NCI-H187 (cell line): ENCODE measurements at places on chromosomes 7 and 10.

DNA sequence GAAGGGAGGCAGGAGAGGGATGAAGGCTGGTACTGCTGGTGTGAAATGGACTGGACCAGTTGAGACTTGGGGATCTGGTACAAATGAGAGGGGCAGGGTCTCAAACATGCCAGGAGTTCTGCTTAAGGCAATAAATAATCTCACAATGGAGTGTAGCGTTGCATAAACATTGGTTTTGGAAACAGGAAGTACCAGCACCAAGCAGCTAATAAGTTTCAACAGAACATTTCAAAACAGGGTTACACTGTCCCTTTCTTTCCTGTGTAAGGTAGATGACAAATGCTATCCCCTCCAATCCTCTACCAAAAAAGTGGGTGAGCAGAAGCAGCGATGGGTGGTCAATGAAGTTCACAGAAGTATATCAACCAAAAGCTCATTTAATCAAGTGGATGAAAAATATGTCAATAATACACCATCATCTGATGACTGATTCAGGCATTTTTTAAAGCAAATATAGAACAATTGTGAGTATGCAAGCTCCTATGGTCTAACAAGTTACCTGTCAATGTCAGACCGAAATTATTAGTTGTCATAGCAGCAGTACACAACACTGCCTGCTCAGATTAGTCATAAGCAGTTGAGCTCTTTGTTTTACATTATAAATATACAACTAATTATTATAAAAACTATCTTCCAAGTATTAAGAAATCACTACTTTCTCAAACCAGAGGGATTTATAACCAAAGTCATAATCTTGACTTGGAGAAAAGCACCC is 220.0 kb downstream of the FAM107B start:
- DNase-seq, result no peak

DNA sequence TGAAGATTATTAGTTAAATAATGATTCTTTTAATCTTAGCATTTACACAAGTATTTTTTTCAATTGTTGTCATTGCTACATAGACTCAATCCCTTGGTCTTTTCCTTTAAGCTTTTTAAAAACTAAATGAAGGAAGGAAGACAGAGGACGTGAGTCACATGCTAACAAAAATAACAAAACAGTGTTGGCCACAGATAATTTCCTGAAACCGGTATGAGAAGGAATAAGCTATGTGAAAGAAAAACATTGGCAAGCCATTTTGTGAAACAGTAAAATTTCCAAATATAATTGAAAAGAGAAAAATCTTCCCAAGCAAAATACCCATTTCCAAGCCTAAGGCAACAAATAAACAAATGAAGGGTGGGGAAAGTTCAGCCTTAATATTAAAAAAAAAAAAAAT is 223.0 kb downstream of the AHR start:
- DNase-seq, result no peak

GRCh38 chr10:75021379-75022249 is 89.8 kb upstream of the SAMD8 start:
- no peak for DNase-seq

- no peak for DNase-seq
Measured at GRCh38 chr7:17038160-17038782, 156.5 kb upstream of the AGR3 start.

GRCh38 chr7:47539398-47540052 is 42.4 kb downstream of the TNS3 start:
- no peak for DNase-seq

DNA sequence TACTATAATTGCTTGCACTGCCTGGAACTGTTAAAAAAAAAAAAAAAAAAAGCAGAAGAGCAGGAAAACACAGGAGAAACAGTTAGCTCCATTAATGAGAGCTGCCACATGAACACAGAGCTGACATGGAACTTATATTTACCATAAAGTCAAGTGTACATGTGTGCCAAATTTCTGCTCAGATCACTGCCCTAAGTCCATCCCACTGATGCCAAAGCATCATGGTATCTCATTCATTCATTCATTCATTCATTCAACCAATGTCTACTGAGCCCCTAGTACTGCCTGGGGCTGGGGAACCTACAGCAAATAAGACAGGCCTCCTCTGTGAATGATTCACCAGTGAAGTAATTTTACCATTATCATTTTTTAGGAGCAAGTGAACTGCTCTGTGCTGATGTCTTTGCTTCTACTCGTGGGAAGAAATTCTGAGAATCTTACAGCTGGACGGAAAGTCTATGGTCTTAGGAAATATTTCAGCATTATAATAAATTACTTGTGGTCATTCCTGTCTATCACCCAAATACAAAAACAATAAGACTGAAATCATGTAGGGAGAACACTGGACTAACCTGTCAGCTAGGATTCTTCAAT is 58.8 kb upstream of the ABLIM1 start:
- no peak for DNase-seq

DNA sequence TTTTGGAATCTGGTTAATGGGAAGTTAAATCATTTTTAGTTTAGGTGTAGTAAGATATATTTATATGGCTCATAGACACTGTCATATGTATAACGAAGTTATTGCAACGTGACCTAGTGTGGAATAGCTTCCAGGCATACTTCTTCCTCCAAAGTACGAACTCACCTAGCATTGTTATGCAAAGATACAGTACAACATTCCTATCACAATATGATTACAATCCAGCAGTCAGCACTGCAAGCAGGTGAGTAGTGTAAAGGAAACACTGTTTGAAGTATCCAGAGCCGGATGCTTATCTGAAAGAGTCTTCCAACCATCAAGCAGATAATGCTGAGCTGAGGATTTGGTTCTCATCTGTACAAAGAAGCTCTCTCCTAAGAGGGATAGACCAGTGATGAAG is 754.4 kb upstream of the IGFBP3 start:
- DNase-seq, result no peak

DNA sequence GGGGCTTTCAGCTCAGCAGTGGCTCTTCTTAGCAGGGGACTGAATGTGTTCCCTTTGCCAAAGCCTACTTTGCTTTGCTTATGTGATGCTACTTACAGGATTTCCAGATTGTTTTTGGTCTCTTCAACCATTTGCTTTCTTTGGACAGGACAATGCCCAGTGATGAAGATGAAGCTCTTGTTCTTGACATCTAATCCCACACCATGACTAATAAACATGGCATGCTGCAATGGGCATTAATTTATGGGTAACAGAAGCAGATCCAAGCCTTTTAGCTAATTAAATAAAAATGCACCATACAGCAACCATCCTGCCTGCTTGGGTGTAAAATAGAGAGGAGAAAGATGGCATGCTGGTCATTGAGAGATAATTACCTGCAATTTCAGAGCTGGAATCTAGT is 175.5 kb upstream of the ITGB1 start:
- no peak for DNase-seq

DNA sequence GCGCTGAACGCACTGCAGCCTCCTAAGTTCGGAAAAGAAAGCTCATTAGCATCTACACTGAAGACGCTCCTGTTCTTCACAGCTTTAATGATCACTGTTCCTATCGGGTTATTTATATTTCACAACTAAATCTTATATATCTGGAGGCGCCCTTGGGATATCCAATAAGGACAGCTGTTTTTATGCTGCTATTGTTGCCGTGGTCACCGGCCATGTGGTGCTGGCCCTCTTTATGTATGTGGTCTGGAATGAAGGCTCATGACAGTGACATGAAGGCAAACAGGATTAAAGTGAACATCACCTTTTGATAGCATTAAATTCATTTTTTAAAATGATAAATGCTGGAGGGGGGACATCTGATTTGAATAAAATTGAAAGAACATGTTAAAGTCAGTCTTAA is 8.8 kb downstream of the BLVRA start:
- no peak for DNase-seq

DNA sequence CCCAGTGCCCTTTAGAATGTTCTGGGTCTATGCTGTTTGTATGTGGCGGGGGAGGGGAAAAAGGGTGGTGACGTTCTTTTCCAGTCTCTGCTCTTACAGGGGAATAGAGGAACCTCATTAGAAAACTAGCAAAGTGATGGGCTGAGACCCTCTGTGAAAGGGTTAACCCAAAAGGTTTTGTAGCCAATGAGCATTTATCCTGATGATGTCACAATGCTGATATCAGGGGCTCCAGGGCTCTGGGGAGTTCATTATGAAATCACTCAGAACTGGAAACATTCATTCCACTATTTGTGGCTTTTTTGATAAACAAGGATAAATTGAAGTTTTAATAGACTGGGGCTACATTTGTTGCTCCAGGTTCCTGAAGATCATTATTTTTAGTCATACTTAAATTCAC is 71.7 kb downstream of the ARID5B start:
- DNase-seq, result no peak

GRCh38 chr7:76430836-76431235 is 6.1 kb downstream of the ZP3 start:
- no peak for DNase-seq

DNA sequence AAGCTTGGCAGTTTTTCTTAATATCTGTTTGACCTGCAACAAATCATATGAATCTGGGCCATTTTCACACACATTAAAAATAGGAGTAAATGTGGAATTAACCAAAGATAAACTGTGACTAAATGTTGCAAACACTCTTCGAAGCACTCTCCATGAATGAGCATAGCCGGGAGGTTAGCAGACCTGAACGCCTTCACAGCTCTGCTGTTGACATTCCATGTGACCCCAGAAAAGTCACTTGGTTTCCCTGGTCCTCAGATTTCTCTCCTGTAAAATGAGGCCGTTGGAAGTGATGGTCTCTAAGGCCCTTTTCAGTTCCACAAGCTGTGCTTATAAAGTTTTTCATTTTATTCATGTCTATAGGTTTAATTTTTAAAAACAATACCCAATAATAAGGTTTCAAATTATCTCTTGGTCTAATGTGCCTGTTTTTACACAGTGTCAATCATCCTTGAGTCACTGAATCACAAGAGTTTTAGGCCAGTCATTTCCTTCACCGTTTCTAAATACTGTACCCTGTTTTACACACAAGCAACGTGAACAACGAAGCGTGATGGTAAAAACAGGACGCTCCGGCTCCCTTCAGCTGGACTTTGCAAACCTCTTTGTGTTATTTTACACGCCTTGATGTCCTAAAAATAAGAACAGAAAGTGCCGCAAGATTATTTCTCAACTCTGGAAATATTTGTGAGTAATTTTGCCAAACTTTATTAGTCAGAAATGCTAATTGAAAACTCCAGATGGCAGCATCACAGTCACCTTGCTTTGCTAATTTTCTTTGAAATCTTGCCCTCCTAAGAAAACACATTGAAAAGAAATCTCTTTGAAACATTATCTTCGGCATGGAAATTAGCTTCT is 38.6 kb upstream of the MET start:
- DNase-seq, result no peak

- no peak for DNase-seq
Measured at GRCh38 chr10:119029613-119030420, at the start of gene NANOS1. Gene NANOS1 (plus strand): TSS chr10:119029714. CDS start chr10:119029802, 88 bp downstream.

DNA sequence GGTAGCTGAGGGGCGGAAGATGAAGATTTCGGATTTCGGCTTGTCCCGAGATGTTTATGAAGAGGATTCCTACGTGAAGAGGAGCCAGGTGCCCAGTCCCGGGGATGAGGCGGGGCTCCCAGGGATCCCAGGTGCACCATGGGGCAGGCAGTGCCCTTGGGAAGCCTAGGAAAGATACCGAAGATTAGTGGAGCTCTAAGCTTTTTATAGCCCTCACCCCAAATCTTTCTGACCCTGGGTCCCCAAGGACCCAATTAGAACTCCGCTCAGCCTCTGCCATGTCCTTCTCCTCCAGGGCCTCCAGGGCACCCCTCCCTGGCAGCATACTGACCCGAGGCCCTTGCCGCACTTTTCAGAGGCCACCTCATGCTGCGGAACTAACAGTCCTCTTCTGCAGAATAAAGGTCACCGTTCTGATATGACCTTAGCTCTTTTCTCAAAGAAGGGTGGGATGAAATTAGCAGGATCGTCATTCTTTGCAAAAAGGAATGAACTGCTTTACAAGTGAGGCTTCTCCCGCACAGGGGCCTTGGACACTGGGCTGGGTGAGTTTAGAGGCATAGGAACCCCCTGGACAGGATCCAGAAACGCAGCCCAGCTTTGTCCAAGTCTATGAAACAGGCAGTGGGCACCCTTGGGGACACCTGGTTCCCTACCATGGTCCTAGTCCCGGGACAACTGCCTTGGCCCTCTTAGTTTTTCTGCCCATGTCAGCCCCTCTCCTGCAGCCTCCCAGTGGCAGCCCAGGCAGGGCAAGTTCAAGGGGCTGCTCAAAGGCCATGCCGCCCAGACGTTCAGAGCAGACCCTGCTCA is 17.9 kb upstream of the CSGALNACT2 start:
- no peak for DNase-seq

GRCh38 chr7:33710608-33711007 is 194.7 kb upstream of the BMPER start:
- no peak for DNase-seq

GRCh38 chr10:101285519-101286070 is 56.3 kb upstream of the LBX1 start:
- DNase-seq, result peak; percentile 32

GRCh38 chr10:87862679-87863052 is 667 bp downstream of the KLLN start:
- DNase-seq, result peak; percentile 59

DNA sequence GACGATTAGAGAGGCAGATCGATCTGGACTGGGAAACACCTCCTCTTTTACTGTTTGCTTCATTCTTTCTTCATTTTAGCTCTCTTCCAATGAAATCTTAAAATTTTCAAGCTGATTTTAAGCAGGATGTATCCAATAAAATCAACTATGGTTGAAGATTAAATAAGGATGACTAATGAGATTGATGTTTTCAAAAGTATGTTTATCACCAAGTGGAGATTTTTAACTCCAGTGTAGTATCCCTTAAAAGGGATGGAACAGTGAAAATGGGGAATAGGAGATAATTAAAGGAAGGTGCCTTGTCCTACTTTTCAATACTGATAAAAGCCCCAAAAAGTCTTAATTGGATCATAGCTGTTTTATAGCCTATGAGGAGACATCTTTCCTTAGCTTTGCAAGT is 11.6 kb upstream of the LIPF start:
- DNase-seq, result no peak

DNA sequence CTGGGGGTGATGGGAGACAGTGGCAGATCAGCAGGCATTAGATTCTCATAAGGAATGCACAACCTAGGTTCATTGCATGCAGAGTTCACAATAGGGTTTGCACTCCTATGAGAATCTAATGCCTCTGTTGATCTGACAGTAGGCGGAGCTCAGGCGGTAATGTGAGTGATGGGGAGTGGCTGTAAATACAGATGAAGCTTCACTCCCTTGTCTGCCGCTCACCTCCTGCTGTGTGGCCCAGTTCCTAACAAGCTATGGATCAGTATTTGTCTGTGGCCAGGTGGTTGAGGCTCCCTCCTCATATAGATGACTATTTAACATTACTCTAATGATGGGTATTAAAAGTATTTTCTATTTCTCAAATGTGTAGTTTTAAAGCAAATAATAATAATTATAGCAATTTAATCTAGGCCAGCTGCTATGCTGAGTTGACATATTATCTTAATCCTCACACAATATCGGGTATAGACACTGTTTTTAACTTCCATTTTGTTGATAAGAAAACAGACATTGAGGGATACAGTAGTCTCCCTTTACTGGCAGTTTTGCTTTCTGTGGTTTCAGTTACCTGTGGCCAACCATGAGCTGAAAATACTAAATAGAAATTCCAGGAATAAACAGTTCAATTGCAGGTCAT is 39.9 kb downstream of the KIF20B start:
- DNase-seq, result no peak

GRCh38 chr7:149166630-149167352 is 19.5 kb downstream of the ZNF398 start:
- DNase-seq, result no peak

- no peak for DNase-seq
Measured at GRCh38 chr7:73391396-73391795, 42.2 kb upstream of the FZD9 start.
